HTR-8/SVneo (cell line): ENCODE measurements at places on chromosomes 7 and 10.

GRCh38 chr10:121990015-121990677 lies 1.2 kb downstream of the TACC2 start:
- no peak for DNase-seq

GRCh38 chr10:102112210-102112817 lies 7.9 kb downstream of the LDB1 start:
- DNase-seq, result no peak

GRCh38 chr10:70456164-70456563 lies 14.7 kb upstream of the NODAL start:
- DNase-seq, result no peak

GRCh38 chr7:17769918-17770317 lies 170.4 kb downstream of the SNX13 start:
- peak; percentile 42 for DNase-seq

GRCh38 chr10:16999665-17000451 lies 129.8 kb downstream of the CUBN start:
- no peak for DNase-seq

GRCh38 chr7:136033413-136034031 lies 56.4 kb upstream of the MTPN start:
- DNase-seq, result no peak

DNA sequence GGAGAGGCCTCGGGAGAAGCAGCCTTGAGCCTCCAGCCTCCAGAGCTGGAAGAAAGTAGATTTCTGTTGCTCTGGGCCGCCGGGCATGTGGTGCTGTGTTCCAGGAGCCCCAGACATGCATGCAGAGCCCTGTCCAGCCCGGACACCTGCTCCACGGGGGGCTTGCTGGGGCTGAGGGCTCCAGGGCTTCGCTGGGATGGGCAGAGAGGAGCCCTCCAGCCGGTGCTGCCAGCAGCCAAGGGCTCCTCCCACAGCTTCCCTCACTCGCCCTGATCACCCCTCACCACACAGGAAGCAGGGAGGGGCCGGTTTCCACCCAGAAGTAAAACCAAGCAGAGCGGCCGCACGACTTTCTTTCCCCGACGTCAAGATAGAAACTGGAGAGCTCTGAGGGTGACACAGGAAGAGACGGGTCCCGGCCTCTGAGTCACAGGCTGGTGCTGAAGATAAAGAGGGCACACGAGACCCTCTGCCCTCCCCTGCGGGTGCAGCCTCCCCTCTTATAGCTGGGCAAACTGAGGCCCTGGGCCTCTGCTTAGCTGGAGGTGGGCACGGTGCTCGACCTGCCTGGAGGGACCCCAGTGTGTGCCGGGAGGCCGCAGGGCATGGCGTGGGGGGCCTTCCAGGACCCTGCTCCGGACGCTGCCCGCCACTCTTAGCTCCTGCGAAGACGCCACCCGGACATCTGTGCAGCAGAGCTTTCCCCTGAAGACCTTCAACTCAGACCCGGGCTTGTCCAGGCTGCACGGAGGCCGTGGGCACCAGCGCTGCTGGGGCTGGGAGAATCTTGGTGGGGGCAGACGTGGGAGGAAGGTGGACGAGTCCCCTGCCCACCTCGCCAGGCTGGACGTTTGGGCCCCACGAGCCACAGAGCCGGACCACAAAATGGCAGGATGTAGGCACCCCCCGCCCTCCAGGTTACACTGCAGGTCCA lies 31.1 kb downstream of the ADAP1 start:
- DNase-seq, result peak; percentile 86

- no peak for DNase-seq
These were observed 104.3 kb downstream of the KIAA1217 start for GRCh38 chr10:24313283-24313682.

DNA sequence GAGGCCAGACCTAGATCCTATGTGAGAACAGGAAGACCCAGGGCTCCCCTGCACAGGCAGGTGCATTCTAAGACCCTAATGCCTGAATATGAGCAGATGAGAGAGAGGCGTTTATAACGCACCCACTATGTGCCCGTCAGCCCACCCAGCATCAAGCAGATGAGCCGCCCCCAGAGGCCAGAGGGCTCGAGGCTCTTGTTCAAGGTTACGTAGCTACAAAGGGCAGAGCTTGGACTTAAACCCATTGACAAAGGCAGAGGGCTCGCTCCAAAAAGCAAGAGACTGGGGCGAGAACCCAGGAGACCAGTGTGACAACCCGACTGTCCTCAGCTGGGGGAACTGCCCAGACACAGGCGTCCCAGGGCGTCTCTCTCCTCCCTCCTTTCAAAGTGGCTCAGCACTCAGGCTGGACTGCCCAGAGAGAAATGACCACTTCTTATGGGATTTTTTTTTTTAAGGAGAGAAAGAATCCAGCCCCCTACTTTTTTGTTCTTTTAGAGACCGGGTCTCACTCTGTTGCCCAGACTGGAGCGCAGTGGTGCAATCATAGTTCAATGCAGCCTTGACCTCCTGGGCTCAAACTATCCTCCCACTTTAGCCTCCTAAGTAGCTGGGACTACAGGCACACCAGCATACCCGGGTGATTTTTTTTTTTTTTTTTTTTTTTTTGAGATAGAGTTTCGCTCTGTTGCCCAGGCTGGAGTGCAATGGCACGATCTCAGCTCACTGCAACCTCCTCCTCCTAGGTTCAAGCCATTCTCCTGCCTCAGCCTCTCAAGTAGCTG lies 40.1 kb downstream of the TNRC18 start:
- DNase-seq, result no peak

DNA sequence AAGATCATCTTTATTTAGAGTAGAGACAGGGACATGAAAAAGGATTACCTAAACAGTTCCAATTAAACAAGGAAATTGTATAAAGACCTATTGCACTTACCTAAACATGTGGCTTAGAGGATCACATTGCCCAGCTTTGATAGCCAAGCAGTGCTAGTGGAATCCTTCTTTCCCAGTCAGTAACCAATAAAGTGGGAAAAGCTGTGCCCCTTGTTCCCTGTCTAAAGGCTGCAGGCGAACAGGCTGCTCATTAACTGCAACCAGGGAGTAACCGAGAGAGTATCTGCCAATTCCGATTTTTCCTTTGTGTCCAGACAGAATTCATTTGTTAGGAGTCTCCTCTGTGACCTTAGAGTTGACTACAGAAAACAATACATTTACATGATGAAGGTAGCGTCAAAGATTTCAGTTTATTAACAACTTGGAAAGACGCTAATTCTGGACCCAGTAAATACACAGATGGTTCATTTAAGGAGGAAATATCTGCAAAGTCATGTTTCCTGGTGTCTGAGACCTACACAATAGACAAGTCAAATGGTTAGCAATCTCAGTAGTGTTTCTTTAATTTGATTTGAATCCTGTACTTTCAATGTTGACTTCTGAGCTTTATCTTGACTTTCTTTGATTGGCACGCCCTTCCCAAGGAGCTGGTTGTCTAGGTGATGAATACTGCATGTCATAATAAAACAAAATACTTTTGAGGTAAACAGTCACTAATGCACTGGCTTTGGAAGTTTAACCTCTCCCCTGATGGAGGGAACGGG lies 57.3 kb upstream of the MET start:
- DNase-seq, result no peak

GRCh38 chr7:10939237-10939910 lies 34.3 kb upstream of the PHF14 start:
- peak; percentile 12 for DNase-seq

DNA sequence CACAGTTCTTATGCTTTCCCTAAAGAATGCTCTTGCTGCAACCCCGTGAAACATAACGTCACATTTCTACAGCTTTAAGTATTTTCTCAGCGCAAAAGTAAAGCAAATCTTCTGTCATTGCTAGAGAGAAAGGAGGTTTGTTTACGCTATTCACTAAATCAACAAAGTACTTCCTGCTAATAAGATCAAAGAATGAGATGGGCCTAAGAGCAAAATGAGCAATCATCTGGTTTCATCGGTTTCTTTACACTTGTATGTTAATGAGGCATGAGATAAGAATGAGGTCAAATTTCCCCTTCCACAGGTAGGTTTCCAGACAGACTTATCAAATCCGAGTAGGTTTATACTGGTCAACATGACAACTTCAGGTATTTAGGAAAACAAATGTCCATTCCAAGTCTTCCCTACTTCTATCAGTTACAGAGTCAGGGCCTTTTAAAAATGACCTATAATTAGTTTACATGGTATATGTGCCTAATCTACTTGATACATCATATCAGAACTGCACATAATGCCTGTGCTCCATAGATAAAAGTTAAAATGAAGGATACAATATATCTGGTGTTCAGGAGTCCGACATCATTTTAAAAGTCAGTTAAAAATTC lies 8.4 kb downstream of the USP6NL start:
- no peak for DNase-seq

DNA sequence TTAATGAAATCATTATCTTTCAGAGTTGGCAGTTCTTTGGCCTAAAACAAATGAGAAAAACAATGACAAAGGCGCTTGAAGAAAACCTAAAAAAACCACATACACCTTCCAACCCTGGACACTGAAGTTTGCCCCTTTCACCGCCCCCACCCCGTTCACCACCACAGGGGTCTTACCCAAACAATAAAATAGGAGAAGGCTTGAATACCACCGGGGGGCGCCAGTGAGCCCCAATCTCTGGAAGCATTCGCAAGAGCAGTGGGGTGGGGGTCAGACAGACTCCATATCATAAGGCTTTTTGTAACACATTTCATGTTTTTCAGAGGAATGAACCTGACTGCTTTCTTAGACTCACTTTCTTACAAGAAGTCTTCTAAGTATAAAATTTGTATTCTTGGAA lies 163.6 kb downstream of the PIP4K2A start:
- peak; percentile 15 for DNase-seq

DNA sequence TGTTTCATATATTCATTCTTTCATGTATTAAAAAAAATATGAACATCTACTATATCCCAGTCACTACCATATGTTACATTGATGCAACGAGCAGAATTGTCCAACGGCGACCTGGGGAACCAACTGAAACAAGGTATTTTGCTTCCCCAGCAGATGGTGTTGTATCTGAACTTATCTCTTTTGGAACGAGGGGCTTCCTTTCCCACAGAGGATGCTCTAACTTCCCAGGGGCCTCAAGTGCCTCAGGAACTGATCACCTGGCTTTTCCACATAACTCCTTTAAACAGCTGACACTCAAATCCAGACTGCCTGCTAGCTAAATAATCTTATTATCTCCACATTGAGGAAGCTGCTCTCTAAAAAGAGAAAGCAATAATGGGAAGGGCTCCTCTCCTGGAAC lies 259.3 kb downstream of the HTR7 start:
- DNase-seq, result no peak

- no peak for DNase-seq
These were observed 10.8 kb downstream of the PIK3AP1 start for GRCh38 chr10:96709525-96709924.

GRCh38 chr7:43878867-43879266 lies 9.6 kb upstream of the MRPS24 start:
- DNase-seq, result no peak

DNA sequence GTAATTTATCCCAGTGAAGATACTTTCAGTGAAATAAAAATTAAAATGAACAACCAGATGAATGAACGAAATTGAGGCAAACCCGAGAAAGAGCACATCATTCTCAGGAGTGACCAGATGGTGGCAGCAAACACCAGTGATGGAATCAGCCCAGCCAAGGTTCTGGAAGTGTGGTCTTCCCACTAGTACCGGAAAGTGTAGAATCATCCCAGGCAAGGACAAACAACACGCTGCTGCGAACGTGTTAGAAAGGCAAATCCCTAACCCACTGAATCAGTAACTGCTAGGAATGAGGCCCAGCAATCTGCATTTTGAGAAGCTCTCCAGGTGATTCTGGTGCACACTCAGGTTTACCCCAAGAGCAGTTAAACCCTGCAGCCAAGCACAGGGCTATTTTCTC lies 15.5 kb upstream of the SLC18A3 start:
- peak; percentile 80 for DNase-seq

GRCh38 chr10:88152728-88153133 lies 289.3 kb downstream of the PTEN start:
- peak; percentile 69 for DNase-seq

GRCh38 chr7:12090757-12091221 lies 120.3 kb upstream of the TMEM106B start:
- no peak for DNase-seq

- no peak for DNase-seq
These were observed 112.8 kb upstream of the KMT2E start for GRCh38 chr7:104901240-104901619.

- no peak for DNase-seq
These were observed 67.9 kb downstream of the CELF2 start for GRCh38 chr10:11085545-11085944.

DNA sequence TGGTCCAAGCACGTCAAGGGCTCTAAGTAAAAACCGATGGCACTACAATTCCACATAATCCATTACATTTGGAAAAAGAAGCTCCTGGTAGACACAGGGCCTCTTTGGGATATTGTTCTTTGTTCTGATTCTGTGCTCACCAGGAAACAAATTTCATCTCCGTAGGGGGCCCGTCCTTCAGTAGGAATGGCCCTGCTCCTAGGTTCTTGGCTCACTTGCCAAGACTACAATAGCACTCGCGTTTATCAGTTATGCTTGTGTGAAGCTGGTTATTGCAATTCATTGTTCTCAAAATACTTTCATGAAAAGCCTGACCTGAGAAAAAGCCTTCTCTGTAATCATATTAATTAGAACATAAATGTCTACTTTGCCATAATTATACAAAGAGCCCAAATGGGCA lies 10.3 kb upstream of the ZC3HAV1L start:
- no peak for DNase-seq

DNA sequence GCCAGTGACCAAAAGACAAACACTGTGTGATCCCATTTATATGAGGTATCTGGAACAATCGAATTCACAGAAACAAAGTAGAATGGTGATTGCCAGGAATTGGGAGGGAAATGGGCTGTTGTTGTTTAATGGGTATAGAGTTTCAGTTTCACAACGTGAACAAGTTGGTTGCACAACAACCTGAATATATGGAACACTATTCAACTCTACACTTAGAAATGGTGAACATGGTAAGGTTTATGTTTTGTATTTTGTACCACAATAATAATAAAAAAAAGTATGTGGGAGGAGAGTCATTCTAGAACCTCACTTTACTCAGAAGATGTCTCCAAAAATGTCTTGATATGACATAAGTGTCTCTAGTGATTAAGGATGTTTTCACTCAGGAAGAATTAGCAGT lies 85.2 kb upstream of the SGCE start:
- DNase-seq, result no peak

DNA sequence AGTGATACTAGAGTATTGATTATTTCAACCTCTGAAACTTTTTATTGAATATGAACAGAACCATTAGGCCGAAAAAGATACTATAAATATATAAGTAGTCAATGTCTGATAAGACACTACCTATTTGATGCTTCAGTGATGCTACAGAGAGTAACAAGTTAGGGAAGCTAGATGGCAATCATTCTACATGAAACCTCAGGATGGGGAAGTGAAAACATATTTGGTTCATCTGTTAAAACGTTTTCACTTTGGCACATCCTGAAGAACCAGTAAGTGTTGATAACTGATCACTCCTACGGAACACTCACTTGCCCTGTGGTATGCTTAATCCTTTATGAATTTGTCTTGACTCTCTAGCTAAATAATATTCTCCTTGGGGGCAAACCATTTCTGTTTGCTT lies 1064.9 kb downstream of the NXPH1 start:
- DNase-seq, result no peak

- DNase-seq, result no peak
These were observed 73.6 kb downstream of the PODXL start for GRCh38 chr7:131482800-131483199.
